ENCODE measurements at places on chromosomes 11 and 22. TPM values are rescaled to one million over a fixed set of nuclear protein-coding genes. Genes with fewer than 3 reads are reported as not detected.

Gene RASL10A
- 0.64 TPM for total RNA-seq

Gene WNT7B
- total RNA-seq = not detected

Gene ATL3
- total RNA-seq = 38.5 TPM

Gene MMP27
- not detected for total RNA-seq

Gene SYCE3
- total RNA-seq = not detected
